ENCODE measurements at places on chromosomes 7 and 10. TPM values are rescaled to one million over a fixed set of nuclear protein-coding genes. Genes with fewer than 3 reads are reported as not detected.

Gene GPR85
- 0.63 TPM for total RNA-seq

Gene RARRES2
- total RNA-seq, result 34.4 TPM

Gene TMEM213
- not detected for total RNA-seq

Gene CALCR
- total RNA-seq, result not detected

Gene PPP1R3C
- total RNA-seq, result 8.2 TPM

Gene ST8SIA6
- 0.49 TPM for total RNA-seq

Gene NKX1-2
- not detected for total RNA-seq

Gene TFPI2
- total RNA-seq, result 15.0 TPM

Gene HOXA6
- total RNA-seq, result 11.1 TPM

Gene GPR37
- total RNA-seq, result 16.0 TPM

Gene NRG3
- total RNA-seq, result 3.3 TPM

Gene GOLGA7B
- under 0.01 TPM for total RNA-seq

Gene TRPV5
- total RNA-seq, result not detected

Gene AOAH
- total RNA-seq, result 0.38 TPM

Gene PRLHR
- not detected for total RNA-seq

Gene PRKG1
- total RNA-seq, result 0.49 TPM

Gene ZNF511
- total RNA-seq, result 63.9 TPM

Gene CALML3
- not detected for total RNA-seq

Gene GNAT3
- total RNA-seq, result not detected

Gene PKD1L1
- under 0.01 TPM for total RNA-seq

Gene SYCE1
- total RNA-seq, result not detected

Gene CUBN
- total RNA-seq, result 0.16 TPM

Gene MRPS33
- total RNA-seq, result 11.6 TPM

Gene FRMD4A
- 41.1 TPM for total RNA-seq

Gene FXYD4
- total RNA-seq, result not detected

Gene CLCN1
- not detected for total RNA-seq

Gene GSDME
- total RNA-seq, result 41.2 TPM

Gene PNLIPRP3
- not detected for total RNA-seq

Gene STOX1
- total RNA-seq, result 0.16 TPM

Gene POU6F2
- not detected for total RNA-seq

Gene AVL9
- 14.2 TPM for total RNA-seq

Gene CDC14C
- total RNA-seq, result not detected

Gene FGFBP3
- total RNA-seq, result 0.33 TPM

Gene C10orf53
- total RNA-seq, result not detected

Gene C10orf105
- not detected for total RNA-seq

Gene SFTPA1
- total RNA-seq, result not detected

Gene MINDY4
- total RNA-seq, result 3.7 TPM

Gene EGFR
- total RNA-seq, result 45.3 TPM

Gene METTL27
- total RNA-seq, result 10.8 TPM

Gene PON1
- total RNA-seq, result under 0.01 TPM

Gene GRID2IP
- under 0.01 TPM for total RNA-seq

Gene MYO1G
- under 0.01 TPM for total RNA-seq

Gene CHAT
- total RNA-seq, result not detected

Gene ELFN1
- total RNA-seq, result 0.49 TPM

Gene CHRM2
- 2.9 TPM for total RNA-seq

Gene FKBP9
- total RNA-seq, result 91.4 TPM

Gene ANKRD7
- total RNA-seq, result 1.6 TPM

Gene EIF4H
- total RNA-seq, result 260 TPM

Gene SPAM1
- total RNA-seq, result not detected
